NCI-H2081 treated with DMSO at 0.1 percent for 48 hours (cell line): ENCODE measurements at places on chromosomes 5 and 9.

DNA sequence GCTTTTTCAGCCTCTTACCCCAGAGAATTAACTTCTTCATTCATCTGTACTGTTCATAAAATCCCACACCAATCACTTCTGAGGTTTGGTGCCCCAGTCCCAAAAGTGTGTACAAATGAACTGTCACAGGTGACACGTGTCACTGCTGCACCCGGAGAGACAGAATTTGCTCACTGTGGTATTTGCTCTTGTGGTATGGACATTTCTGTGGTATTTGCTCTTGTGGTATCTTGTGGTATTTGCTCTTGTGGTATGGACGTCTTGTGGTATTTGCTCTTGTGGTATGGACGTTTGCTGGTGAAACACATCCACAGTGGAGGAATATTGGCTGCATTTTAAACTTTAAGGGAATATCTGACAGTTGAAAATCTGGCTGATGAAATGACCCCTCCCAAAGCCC, 214.9 kb upstream of the DAP start:
- DNase-seq: no peak

DNA sequence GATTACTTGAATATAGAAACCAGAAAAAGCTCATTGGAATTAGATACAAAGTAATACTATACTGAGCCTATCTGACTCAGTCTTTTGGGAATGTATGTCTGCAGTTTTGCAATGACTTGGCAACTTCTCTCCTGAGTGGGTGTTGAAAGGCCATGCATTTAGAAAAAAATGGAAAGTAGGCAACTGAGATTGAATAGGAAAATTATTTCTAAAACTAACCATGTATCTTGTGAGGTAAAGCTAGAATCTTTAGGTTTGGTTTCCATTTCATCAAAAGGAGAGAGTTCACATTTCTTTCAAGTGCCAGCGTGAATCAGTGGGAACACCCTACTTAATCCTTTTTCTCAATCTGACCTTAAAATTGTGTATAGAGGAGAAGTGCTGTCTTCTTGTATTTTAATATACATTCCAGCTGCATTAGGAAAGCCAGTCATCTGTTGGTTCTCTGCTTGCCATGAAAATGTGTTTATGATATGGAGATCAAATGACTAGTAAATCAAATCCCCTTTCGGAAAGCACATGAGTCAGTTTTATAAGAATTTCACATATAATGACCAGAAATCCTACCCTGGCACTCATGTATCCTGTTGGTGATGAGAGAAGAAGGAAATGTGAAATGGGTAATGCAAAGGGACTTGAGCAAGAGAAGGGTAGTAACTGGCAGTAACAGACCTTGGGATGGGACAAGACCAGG, 30.4 kb downstream of the NFX1 start:
- no peak for DNase-seq

DNA sequence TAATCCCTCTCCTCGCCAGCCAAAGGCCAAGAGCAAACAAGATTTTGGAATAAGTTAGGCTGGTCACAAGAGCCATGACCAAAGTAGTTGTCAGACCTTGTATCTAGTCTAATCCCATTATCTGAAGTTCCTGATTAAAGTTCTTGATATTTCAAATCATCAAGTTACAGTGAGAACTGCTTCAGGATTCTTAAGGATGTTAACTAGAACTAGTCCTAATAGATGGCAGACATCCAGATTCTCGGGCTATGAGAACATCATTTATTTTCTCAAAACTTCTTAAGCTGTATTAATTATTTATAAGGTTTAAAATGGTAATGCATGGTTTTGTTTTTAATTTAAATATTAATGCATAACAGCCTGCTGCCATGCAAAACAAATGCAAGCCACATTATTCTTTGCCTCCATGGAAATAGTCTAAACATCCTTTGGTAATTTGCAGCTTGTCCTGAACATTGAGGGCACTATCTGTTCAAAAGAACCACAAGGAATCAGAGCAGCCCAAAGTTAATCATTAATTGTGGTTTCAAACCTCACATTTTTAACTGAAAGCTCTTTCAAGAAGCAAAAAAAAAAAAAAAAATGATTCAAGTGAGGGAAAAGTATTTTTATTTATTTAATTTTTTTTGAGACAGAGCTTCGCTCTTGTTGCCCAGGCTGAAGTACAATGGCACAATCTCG, 95.1 kb downstream of the TTC39B start:
- no peak for DNase-seq

GRCh38 chr5:86666981-86667380, 49.2 kb downstream of the COX7C start:
- DNase-seq: no peak

- peak; percentile 74 for DNase-seq
Observed at GRCh38 chr9:125843646-125844045, 96.5 kb downstream of the PBX3 start.

DNA sequence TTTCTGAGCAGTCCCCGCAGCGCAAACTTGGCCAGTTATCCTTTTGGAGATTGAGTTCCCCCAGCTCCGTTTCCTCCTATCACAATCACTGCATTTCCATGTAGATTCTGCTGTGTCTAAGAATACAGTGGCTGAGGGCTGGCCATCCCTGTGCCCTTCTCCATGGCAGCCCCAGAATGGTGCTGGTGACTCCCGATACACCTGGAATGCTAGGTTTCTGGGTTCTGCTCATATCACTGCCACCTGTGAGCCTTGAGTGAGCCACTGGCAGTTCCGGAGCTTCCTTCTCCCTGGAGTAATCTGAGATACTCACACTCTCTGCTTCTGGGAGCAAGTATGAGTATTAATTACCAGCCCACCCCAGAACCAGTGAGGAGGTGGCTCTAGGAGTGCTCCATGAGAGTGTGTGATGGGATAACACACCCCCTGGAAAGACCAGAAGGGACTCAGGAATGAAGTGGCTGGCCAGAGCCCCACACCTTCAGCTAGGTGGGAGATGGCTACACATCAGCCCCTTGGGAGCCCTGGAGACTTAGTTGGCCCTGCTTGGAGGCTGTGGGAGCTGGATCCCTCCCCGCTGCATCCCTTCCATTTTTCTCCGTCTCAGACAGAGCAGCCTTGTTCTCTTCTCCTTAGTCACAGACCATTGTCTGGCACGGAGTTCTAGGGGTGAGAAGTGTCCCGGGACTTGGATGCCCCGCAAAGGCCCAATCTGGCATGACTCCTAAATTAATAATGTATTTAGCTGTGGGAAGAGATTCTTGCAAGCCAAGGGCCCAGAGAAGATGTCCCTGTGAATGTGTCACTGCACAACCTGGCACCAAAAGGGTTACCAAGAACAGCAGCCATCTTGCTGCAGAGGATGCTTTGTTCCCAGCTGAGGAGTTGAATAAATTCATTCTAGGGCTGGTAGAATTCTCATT, 4.9 kb downstream of the PCDHGC5 start:
- DNase-seq: no peak

- no peak for DNase-seq
Observed at GRCh38 chr9:79701651-79702050, 129.9 kb downstream of the TLE4 start.

DNA sequence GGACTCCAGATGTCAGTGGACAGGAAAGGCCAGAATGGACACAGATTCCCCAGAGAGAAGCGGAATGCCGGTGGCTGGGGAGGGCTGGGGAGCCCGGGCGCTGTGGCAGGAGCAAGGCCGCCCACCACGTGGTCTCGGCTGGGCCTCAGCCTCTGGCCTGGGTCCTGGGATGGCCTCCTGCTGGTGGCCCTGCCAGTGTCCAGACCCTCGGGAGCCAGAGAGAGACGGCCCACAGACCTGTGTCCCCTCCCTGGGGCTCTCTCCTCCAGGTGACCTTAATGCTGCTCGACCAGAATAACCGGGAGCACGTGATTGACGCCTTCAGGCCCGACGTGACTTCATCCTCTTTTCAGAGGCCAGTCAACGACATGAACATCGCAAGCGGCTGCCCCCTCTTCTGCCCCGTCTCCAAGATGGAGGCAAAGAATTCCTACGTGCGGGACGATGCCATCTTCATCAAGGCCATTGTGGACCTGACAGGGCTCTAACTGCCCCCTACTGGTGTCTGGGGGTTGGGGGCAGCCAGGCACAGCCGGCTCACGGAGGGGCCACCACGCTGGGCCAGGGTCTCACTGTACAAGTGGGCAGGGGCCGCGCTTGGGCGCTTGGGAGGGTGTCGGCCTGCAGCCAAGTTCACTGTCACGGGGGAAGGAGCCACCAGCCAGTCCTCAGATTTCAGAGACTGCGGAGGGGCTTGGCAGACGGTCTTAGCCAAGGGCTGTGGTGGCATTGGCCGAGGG, 19.0 kb downstream of the FBXW5 start:
- DNase-seq: no peak

GRCh38 chr5:51685419-51685818, 302.2 kb downstream of the ISL1 start:
- DNase-seq: no peak

DNA sequence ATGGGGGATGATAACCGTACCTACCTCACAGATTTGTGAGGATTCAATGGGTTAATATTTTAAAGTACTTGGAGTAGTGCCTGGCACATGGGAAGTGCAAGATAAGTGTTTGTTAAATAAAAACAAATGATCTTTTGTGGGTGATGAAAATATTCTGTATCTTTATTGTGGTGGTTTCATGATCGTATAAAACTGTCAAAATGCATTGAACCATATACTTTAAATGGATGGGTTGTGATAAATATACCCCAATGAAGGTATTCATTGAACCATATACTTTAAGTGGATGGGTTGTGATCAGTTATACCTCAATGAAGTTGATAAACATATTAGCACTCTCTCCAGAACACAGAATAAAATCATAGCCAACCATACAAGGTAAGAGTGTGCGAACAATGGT, 234.5 kb downstream of the CRB2 start:
- DNase-seq: no peak

DNA sequence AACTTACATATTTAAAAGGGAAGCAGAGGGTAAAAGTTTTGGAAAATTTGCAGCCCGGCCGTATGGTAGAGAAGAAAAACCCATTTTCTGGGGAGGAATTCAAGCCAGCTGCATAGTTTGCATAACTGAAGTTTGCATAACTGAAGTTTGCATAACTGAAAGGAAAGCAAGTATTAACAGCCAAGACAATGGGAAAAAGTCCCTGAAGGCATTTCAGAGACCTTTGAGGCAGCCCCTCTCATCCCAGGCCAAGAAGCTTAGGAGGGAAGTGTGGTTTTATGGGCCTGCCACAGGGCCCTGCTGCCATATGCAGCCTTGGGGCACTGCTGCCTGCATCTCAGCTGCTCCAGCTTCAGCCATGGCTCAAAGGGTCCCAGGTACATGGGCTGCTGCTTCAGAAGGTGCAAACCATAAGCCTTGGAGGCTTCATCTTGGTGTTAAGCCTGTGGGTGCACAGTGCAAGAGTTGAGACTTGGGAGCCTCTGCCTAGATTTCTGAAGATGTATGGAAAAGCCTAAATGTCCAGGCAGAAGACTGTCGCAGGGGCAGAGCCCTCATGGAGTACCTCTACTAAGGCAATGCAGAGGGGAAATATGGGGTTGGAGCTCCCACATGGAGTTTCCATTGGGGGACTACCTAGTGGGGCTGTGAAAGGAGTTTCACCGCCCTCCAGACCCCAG, 36.9 kb upstream of the CXCL14 start:
- no peak for DNase-seq

GRCh38 chr5:137346281-137346680, 152.8 kb downstream of the SPOCK1 start:
- no peak for DNase-seq

DNA sequence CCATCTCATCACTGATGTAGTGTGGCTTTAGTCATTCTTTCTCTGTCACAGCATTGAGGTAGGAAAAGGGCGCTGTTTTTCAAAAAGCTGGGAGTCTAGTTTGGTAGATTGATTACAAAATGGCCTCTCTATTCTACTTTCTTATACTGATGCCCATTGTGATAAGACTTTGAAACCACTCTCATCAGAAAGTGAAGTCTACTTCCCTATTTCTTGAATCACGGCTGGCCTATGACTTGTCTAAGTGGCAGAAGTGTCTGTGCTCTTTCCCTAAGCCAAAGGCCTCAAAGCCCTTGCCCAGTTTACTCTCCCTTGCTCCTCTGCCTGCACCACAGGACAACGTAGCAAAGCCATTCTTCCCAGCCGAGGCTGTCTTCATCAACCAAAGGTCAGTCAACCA, 83.0 kb upstream of the IL33 start:
- DNase-seq: no peak

DNA sequence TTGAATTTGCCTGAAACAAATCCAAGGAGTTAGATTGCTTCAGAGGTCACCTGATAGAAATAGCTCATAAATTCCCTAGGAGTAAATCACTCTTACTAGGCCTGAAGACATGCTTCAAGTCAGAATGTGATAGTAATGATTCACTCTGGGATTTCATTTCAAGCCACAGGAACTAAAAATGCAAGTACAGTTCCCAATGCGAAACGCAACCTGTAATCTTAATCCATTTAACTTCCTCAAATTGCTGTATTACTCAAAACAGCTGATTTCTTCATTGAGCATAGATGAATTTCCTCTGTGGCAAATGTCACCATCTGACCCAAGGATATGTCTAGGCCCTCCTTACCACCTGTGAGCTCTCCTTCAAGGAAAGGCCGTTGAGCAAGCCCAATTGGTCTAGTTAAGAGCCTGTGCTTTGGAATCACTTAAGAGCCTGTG, 32.1 kb upstream of the IL6ST start:
- DNase-seq: no peak

- no peak for DNase-seq
Observed at GRCh38 chr9:137123468-137123837, 8.9 kb upstream of the DPP7 start.

DNA sequence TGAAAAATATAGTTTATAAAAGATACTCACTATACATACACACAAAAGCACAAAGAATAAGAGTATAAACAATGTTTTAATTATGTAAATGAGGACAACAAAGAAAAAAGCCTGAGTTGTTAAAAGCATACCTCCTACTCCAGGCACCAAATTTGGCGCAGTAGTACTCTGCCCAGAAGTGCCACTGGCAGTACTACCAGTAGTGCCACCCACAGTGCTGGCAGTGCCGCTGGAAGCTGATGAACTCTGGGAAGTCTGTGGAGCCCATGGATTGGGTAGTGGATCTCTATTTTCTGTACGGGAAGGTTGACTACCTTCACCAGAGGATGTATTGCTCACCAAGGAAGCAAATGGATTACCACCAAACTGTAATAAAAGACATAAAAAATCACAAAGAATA, 30.2 kb downstream of the UBQLN1 start:
- no peak for DNase-seq

GRCh38 chr5:178209334-178210072, 5.2 kb downstream of the HNRNPAB start:
- no peak for DNase-seq

DNA sequence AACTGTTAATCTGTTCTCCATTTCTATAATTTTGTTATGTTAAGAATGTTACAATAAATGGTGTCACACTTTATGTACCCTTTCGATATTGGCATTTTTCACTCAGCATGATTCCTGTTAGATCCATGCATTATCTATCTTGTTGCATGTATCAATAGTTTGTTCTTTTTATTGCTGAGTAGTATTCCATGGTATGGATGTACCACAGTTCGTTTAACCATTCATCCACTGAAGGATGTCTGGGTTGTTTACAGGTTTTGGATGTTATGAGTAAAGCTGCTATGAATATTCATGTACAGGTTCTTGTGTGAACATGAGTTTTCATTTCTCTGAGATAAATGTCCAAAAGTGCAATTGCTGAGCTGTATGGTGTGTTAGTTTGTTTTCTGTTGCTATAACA, 26.3 kb upstream of the CCDC112 start:
- no peak for DNase-seq

- DNase-seq: no peak
Observed at GRCh38 chr5:142235870-142236672, 88.8 kb downstream of the SPRY4 start.
